ENCODE measurements at places on chromosomes 6 and 20.

- DNase-seq, result peak; percentile 51
Observed at GRCh38 chr6:3453413-3454272, 3.2 kb downstream of the SLC22A23 start.

DNA sequence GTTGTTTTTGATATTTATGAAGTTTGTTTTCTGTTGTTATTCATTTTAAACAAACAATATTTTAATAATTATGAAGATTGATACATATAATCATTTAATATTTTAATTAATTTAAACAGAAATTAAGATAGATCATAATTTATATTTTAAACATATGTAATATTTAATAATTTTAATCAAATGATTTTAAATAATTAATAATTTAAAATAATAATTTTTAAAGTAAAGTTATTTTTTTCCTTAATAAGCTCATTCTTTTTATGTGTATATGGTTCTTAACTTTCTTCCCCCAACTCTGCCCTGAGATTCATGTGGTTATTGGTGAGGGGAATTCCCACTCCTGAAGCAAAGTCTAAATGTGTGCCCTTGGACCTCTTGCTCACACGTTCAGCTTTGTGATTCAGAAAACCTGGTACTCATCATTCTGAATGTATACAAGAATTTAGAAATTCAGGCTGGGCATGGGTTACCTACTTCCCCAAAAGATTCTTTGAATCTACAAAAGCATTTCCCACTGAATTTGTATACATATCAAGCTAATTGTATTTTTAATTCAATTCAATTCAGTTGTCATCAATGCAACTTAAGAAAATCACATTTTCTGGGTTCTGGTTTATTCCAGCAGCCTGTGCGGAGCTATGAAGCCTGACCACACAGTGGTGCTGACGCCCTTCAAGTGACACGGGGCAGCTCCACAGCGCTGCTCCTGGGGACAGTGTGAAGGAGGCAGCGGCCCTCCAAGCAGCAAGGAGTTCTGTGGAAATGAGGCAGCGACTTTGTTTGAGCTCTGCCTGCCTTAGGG lies 168.9 kb upstream of the UST start:
- no peak for DNase-seq

GRCh38 chr6:89007209-89008000 lies 44.0 kb upstream of the RNGTT start:
- peak; percentile 8 for DNase-seq

DNA sequence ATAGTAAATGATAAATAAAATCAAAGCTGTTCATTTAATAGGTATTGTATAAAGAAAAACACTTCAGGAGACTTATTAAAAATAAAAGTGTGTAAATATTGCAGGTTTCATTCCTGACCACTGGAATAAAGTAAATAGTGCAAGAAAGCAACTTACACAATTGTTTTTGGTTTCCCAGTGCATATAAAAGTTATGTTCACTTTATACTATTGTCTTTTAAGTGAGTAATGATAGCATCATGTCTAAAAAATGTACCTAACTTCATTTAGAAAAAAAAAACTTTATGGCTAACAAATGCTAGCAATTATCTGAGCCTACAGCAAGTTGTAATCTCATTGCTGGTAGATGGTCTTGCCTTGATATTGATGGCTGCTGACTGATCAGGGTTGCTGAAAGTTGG lies 726.6 kb upstream of the POU3F2 start:
- no peak for DNase-seq

DNA sequence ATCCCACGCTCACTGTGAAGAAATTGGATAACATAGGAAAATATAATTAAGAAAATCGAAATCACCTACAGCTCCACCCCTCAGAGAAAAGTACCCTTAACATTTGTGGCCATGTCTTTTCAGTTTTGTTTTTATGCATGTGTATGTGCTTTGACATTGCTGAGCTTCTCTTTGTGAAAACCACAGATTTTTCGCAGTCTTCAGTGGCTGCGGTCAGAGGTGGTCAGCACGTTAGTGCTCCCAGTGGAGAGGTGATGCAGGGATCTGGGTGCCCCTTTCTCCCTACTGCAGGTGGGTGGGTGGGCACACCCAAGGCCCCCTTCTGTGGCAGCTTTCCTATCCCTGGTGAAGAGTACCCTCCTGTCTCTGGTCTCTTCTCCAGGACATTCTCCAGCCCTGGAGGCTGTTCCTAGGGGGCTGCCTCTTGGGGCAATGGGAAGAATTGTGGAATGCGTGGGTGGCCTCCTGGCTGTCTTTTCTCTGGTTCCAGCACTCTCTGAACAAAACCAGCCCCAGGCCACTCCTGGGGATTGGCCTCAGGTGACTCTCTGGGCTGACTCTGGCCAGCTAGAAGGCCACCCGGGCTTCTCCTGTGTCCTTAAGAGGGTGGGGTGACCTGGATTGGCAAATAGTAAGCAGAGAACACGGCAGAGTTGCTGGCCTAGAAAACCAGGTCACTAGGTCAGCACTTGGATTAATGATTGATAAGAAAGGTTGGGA lies 49.8 kb upstream of the FANCE start:
- DNase-seq, result no peak

DNA sequence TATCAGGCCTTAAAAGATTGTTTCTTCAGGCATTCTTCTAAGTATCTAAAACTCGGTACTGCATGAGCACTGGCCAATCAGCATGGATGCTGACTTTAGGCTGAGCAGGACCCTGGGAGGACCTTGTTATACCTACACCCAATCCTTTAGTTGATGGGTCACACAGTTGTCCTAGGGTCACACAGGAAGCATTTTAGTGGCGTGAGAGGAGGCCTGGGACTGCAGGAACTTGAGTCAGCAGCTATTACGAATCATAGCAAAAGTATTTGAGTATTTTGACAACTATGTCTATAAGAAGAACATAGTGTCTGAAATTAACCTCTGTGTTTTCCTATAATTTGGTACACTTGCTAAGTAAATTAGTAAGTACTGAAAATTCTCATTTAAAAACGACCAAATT lies 741.4 kb downstream of the HACE1 start:
- no peak for DNase-seq

DNA sequence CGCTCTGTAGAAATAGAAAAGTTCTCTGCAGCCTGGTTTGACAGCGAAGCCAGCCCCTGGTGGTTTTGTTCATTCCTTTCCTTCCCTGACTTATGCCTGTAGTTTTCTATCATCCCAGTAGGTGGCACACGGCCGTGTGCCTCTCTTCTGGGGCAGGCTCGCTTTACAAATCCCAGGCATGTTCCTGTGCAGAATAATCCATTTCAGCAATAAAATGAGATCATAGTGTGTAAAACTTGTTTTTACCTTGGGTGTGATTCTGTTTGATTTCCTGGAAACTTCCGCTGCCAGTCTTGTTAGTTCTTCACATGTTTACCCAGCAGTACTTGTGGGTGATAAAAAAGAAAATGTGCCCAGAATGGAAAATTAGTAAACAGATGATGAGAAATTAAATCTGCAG lies 7.4 kb upstream of the INSM1 start:
- DNase-seq, result no peak

DNA sequence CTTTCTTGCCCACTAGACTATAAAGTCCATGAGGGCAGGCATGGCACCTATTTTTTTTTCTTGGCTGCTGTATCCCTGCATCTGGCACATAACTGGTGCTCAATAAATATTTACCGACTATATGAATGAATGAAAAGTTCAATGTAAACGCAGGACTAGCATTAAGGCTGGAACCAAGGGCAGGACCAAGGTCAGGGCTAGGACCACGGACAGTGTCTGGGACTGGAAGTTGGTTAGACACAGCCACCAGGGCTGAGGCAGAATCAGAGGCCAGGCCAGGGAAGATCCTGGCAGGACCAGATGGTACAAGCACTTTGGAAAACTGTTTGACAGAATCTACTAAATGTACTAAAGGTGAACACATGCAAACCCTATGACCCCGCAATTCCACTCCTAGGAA lies 3.7 kb downstream of the TNXB start:
- DNase-seq, result no peak

GRCh38 chr6:63066055-63066704 lies 145.1 kb upstream of the FKBP1C start:
- no peak for DNase-seq

GRCh38 chr6:160273196-160273595 lies 14.6 kb upstream of the SLC22A2 start:
- no peak for DNase-seq

GRCh38 chr6:169780571-169781091 lies 29.2 kb downstream of the ERMARD start:
- no peak for DNase-seq

DNA sequence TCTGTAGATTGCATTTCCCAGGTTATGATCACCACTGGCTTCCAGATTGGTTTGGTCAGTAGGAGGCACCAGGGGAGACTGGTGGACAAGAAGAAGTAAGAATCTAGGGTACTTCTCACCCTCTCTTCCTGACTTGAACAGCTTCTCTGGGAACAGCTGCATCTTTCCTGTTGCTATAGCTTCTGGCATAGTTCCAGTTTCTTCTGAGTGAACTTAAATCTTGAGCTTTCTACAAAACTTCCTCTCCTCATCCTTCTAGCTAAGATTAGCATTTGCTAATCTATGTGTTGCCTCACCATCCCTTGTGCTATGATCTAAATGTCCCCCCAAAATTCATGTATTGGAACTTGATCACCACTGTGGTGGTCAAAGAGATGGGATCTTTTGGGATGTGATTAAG lies 724.6 kb downstream of the UTRN start:
- DNase-seq, result no peak

GRCh38 chr6:136592930-136593673 lies 42.9 kb upstream of the MAP7 start:
- DNase-seq, result no peak

GRCh38 chr6:145368075-145368474 lies 367.2 kb downstream of the EPM2A start:
- DNase-seq, result no peak

DNA sequence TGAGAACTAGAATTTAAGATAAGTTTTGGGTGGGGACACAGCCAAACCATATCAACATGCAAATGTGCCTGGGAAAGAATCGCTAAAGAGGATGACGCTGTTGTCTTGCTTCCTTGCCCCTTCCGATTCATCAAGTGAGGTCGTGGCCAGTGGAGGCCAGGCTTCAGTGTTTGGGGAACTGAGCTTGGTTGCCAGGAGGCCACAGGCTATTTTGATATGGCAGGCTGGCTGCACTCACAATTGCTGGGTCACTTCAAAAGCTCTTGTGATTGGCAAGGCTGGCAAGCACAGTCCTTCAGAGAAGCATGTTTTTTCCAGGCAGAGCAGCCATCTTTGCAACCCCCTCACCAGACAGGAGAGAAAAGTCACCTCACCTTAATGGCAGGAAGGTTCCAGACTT lies 45.8 kb downstream of the SAMD5 start:
- no peak for DNase-seq

- no peak for DNase-seq
Observed at GRCh38 chr6:142013875-142014495, 118.7 kb upstream of the GJE1 start.

DNA sequence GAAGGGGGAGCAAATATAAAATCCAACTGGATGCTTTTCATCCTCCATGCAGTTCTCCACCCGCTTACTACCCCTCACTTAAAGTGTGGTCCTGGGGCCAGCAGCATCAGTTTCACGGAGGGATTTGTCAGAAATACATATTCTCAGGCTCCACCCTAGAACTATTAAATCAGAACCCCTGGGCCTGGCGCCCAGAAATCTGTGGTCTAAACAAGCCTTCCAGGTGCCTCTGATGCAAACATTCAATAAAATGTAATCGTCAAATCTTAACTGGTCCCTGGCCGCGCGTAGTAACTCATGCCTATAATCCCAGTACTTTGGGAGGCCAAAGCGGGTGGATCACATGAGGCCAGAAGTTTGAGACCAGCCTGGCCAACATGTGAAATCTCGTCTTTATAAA lies 47.7 kb downstream of the ATXN1 start:
- no peak for DNase-seq

DNA sequence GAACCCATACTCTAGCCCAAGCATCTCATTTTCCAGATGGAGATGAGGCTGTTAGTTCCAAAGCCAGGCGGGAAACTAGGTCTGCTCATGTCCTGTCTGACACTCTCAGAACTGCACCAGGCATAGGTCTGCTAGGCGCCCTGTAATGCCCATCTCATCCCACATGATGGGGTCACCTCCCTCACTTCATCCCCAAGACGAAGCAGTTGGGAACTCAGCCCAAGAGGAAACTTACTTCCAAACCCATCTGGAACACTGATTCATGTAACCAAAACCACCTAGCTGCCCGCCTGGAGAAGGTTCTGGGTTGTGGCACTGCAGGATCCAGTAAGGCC lies 119.4 kb upstream of the PRND start:
- DNase-seq, result no peak

DNA sequence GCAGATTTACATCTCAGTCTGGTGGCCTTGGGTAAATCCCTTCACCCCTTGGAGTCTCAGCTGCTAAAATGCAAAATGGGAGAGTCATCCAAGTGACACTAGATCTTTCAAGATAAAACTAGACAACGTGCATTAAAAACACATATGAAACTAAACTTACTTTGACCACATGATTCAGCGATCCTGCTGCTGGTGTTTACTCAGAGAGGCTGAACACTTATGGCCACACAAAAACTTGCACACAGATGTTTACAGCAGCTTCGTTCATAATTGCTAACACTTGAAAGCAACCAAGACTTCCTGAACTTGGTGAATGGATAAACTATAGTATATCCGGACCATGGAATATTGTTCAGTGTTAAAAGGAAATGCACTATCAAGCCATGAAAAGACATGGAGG lies 55.3 kb upstream of the GPR6 start:
- DNase-seq, result no peak

DNA sequence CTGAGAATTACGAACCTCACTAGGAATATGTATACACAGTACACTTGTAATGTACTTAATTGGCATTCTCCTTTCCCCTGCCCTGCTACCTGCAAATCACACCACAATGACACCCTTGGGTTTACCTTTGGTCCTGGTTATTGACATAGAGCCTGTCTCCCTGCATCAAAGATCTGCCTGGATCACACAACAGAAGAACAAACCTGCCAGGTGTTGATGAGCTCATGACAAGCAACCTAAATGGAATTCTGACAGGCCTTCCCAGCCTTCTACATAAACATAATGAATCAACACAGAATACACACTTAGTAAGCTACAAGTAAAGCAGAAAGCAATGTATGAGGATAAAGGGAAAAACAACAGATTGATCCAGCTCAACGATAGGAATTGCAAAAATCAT lies 95.6 kb downstream of the HDGFL1 start:
- DNase-seq, result no peak

GRCh38 chr6:72820906-72821305 lies 199.0 kb downstream of the KCNQ5 start:
- no peak for DNase-seq
